ENCODE measurements at places on chromosomes 2 and 18.

DNA sequence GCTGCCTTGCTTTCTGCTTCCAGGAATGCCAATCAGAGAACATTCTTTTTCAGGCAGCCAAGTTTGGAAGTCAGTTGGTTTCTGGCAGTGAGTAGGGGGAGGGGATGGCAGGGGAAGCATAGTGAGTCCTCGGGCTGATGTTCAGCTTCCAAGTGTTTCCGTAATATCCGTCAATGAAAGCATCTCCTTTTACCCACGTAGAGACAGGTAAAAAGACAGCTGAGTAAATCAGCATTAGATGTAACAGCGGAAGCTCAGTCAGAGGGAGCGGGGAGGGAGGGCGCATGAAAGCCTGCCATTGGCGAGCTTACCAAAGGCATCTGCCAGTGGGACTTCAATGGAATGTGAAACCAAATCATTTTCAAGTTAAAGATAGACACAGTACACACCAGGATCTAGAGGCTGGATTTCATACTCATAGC, 117.1 kb upstream of the DTNA start:
- DNase-seq, result peak; percentile 48

- no peak for DNase-seq
Observed at GRCh38 chr2:190596993-190597392, 51.9 kb upstream of the NAB1 start.

- peak; percentile 34 for DNase-seq
Observed at GRCh38 chr2:46364797-46365457, 67.7 kb downstream of the EPAS1 start.

DNA sequence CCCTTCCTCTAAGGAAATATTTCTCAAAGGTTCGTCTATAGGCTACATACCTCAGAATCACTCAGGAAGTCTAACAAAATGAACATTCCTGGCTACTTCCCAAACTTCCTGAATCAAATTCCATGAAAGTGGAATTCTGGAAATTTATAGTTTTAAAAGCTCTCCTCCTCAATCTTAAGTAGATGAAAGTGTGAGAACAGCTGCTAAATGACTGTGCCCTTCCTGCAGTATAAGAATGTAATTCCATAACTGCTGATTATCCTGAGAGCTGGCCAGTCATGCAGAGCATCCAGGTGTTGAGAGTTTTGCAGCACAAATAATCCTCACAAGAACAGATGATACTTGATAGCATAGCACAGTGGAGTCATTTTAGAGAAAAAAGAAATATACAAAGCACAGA, 265.0 kb downstream of the KCNJ3 start:
- no peak for DNase-seq

GRCh38 chr2:231924889-231925275, 1.3 kb downstream of the NPPC start:
- DNase-seq, result no peak

GRCh38 chr2:26255759-26256384, 11.1 kb downstream of the HADHB start:
- no peak for DNase-seq

GRCh38 chr18:2960983-2961696, 51.8 kb downstream of the LPIN2 start:
- DNase-seq, result no peak

DNA sequence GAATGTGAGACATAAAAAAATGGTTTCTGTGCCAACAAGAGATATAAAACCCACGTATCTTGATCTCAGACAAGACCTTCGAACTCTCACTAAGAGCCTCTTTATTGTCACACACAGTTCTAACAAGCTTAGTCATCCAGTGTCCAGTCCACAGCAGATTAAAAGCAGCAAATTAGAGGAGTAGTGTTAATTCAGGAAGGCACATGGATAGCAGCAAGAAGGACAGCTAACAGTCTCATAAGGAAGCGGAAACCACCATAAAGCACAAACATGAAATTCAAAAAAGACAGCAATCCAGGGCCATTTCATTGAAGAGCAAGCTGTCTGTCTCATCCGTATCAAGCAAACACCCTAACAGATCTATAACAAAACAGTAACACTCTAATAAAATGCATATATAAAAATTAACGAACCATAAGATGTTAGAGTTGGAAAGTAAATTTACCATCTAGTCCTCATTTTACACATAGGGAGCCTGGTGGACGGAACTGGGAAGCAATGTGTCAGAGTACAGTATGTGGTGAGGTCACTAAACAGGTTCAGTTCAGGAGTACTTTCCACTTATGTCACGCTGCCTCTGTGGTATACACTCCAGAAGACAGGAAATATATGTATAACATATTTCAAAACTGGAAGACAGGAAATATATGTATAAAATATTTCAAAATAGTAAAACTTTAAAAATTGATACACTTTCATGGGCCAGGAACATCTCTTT, 18.3 kb downstream of the AAK1 start:
- DNase-seq, result no peak

DNA sequence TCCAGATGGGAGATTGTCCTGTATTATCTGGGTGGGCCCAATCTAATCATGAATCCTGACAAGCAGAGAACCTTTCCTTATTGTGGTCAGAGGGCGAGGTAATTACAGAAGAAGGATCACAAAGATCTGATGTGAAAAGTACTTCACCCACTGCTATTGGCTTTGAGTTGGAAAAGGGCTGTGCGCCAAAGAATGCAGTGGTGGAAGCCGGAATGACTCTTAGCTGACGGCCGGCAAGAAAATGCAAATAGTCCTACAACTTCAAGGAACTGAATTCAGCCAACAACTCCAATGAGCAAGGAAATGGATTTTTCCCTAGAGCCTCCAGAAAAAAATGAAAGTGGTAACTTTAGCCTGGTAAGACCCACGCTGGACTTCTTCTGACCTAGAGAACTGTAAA, 67.3 kb downstream of the CTNNA2 start:
- no peak for DNase-seq

DNA sequence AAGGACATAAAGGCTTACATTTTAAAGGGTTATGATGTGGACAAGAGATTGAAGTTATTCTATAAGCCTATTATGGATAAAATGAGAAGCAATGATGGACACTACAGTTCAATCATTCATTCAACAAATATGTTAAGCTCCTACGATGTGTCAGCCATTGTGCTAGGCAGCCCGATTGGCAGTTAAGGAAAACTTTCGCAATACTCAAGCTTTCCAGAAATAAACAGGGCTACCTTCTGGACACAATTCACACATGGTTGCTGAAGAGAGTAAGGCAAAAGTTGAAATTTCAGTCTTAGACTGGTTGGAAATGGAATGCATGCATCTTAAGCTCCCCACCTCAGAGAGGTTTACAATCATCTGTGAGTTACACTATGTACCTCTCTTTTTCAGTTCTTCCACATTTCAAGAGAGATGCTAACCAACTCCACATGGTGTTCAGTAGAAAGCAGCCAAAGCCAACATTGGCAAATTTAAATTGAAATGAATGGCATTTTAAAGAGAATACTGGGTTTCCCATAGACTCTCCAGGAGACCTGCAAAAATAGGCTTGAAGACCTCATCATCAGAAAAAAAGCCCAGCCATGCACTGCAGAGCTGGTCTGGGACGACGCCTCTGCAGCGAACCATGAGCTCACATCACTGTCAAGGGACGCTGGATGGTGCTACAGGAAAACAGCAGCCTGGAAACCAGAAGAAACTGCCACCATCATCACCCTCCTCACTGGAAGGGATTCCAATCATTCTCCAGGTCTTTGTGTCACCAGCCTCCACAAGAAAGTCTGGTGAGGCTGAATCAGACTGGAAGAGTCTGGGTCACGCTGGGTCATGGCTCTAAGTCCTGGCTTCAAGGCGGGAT, 276.3 kb downstream of the AFF3 start:
- DNase-seq, result no peak

- DNase-seq, result no peak
Observed at GRCh38 chr2:19677825-19678518, 223.8 kb downstream of the TTC32 start.

DNA sequence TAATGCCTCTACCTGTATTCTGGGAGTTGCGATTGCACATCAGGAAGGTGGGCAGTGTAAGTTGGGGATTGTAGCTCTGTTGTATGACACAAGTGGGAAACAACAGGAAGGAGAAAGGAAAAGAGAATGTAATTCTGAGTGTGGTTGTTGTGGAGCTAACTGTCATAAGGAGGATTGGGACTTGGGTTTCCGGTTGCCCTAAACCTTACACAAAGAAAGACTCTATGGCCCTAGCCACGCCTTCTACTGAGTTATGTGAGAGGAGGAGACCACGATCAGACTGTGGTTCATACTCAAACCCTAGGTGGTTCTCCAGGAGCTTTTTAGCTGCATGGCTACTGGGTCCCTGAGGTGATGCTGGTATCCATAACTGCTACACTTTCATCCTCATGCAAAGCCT, 86.5 kb downstream of the TANC1 start:
- no peak for DNase-seq

DNA sequence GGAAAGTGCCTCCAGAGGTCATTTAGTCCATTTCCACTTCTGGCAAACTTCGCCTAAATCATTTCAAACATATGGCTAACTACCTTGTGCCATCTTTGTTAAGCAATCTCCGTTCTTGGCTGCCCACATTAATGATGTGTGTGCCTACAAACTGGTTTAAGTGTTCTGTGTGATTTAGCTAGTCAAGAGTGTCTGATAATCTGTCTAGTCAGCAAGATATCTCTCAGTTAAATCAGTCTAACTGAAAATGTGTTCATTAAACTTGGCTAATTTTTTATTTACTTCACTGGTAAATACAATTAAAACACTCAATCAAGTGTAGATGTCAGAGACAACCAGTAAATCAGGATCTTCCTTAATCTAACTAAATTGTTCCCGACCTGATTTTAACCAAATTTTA, 352.4 kb downstream of the ERBB4 start:
- DNase-seq, result no peak

GRCh38 chr2:240433973-240434727, 1.3 kb upstream of the GPC1 start:
- DNase-seq, result no peak

- DNase-seq, result peak; percentile 52
Observed at GRCh38 chr2:29923110-29923721, 1.8 kb upstream of the ALK start.

- no peak for DNase-seq
Observed at GRCh38 chr2:201130524-201131186, 14.7 kb downstream of the CFLAR start.

GRCh38 chr2:108413711-108414095, 35.3 kb upstream of the GCC2 start:
- no peak for DNase-seq

- no peak for DNase-seq
Observed at GRCh38 chr18:7084080-7085065, 33.2 kb downstream of the LAMA1 start.

- no peak for DNase-seq
Observed at GRCh38 chr2:27108221-27108620, 10.7 kb downstream of the CGREF1 start.

- no peak for DNase-seq
Observed at GRCh38 chr18:51767293-51767692, 569.8 kb upstream of the MEX3C start.

GRCh38 chr2:157746234-157746950, 117.7 kb upstream of the ACVR1C start:
- no peak for DNase-seq

DNA sequence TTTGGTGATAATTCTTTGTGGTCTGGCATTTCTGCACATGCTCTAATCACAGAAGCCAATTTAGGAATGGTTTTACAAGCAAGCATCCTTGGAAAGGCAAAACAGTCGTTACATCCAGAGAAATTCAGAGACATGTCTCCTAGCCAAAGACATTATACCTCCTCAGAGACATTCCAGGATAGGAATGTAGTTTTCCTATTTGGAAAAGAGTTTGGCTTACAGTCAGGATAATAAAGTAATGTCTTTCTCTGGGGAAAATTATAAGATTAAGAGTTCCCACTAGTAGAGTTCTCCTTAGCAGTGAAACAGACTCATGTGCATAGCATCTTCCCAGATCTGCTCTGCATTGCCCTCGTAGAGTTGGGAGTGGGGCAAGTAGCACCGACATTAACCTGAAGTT, 753.6 kb upstream of the TMEFF2 start:
- peak; percentile 23 for DNase-seq

DNA sequence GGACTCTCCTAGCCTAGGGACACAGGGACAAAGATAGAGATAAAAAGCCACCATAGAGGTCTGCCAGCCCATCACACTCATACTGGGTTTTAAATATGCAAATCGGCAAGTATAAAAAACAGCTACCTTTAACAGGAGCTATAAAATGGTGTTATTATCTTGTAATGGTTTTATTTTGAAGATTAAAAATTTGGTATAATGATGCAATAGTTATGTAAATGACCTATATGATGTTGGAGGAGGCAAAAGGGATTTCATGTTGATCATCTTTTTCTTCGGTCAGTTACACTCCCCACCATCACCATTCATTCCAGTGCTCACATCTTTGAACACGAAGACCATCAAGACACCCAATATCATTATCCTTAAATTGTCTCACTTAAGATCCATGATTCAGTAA, 11.2 kb downstream of the ZNF521 start:
- no peak for DNase-seq

DNA sequence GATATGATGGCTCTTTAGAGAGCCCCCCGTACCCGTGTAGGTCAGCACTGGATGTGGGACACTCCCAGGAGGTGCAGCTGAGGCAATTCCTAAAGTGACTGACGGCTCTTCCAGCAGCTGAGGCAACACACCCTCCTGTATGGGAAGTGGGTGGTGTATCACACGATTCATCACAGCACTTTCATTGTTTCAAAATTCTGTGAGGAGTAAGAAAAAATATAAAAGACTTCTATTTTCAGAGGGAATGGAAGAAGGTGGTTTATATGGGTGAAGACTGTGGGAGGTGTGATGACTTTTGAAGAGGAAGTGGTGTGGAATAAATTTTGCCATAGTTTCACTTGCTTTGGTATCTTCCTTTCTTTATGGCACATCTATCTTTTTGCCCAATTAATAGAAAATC, 22.3 kb downstream of the QPCT start:
- DNase-seq, result no peak

DNA sequence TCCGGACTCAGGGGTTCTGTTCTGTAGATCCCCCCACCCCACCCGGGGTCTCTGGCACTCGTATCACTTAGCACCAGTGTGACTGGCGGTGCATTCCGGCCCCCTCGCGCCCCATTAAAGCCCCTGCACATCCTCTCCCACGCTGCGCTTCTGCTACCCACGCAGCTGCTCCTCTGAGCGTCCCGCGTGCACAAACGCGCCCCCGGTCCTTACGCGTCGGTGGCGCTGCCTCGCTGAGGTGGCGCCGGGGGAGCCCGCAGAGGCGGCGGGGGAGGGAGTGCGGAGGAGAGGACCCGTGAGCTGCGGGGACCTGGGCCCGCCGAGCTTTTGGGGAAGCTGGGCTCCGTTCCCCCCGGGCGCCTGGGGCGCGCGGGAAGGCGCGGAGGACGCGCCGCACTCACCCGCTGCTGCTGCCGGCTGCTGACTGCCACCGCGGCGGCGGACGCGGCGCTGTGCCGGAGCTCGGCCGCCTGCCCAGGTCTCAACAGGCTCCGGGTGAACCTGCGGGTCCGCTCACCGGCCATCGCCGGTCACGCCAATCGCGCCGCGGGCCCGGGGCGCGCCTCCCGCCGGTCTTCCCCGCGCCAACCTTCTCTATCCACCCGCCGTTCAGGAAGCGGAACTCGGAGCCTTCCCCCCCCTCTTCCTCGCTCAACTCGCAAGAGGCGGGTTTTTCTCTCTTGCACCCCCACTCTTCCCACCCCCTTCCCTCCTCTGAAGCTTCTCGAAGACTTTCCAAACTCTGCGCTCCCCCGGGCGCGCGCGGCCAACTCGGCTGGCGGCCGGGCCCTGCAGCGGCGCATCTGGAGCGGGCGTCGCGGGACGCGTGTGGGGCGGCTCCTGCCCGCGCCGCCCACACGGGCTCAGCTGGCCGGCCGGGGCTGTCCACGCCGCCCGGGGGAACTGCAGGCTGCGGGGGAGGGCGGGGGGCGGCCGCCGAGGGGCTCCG, at the start of gene DOCK10:
Gene DOCK10 (minus strand): TSS at position 618 of the 949 bp plus-strand sequence. CDS start 94 bp downstream, at position 524.
- peak; percentile 54 for DNase-seq

- DNase-seq, result no peak
Observed at GRCh38 chr2:55163941-55164390, 68.1 kb downstream of the CLHC1 start.
